ENCODE measurements at places on chromosomes 5 and 9.
A peak's percentile ranks its signal among the peaks of the same experiment; 100 is the strongest.

GRCh38 chr9:85909390-85909789, 31.6 kb upstream of the NAA35 start:
- no peak for DNase-seq

GRCh38 chr5:84861306-84861705, 476.6 kb upstream of the EDIL3 start:
- no peak for DNase-seq

GRCh38 chr9:105901514-105902109, 207.3 kb downstream of the TMEM38B start:
- DNase-seq = no peak

DNA sequence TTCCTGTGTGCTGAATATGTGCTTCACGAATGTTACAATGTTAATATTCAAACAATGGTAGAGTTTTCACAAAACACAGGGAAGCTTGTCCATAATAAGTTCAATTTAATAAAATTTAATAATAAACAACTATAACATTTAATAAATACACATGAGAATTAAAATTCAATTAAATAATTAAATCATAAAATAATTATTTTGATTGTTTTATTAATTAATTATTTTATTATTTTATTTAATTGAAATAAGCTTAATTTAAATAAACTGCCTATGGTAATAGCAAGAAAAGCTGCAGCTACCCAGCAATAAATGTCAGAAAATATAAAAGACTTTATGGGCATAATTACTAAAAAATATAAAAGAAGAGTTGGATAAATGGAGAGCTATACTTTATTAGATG, 149.0 kb upstream of the NFIB start:
- no peak for DNase-seq

- DNase-seq = no peak
Measured at GRCh38 chr5:59251627-59252026, 641.9 kb downstream of the PDE4D start.

GRCh38 chr5:133354323-133355185, 257.8 kb downstream of the FSTL4 start:
- DNase-seq = peak; percentile 10

DNA sequence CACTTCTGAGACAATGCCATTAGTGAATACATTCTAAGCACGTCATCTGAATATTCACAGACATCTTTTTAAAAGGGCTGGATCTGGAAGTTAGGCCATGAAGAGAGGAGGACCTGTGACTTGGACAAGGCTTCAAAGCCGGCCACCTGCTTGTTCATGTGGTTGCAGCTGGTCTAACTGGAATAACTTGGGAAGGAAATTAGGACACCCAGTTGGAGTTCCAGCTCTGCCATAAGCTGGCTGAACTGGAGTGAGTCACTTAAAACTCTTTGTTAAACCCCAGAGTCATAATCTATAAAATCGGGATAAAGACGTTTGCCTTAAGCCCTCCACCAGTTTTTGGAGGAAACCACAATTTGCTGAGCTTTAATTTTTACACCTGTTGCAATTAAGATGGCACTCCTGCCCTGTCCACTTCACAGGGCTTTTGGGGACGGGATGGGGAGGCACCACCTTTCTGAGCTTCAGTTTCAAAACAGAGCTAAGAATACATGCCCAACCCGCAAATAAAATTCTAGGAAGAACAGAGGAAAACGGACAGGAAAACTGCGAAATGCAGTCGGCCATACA, 536 bp upstream of the STX17 start:
- DNase-seq = no peak

DNA sequence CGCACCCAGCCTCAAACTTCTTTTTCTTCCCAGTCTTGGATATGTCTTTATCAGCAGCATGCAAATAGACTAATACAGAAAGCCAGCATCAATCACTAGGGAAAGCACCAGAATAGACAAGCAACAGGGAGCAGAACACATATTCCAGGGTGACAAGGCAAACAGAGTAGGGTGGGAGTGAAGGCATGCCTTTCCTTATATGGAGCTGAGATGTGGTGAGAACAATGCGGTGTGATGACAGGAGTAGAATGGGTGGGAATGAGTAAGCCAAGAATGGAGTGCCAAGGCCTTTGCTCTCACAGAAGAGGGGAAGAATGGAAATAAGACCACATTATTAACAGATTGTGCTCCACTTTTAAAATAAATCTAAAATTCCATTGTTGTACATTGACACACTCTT, 115.6 kb downstream of the CETN3 start:
- DNase-seq = no peak

- no peak for DNase-seq
Measured at GRCh38 chr9:70112981-70113380, 69.3 kb downstream of the MAMDC2 start.

DNA sequence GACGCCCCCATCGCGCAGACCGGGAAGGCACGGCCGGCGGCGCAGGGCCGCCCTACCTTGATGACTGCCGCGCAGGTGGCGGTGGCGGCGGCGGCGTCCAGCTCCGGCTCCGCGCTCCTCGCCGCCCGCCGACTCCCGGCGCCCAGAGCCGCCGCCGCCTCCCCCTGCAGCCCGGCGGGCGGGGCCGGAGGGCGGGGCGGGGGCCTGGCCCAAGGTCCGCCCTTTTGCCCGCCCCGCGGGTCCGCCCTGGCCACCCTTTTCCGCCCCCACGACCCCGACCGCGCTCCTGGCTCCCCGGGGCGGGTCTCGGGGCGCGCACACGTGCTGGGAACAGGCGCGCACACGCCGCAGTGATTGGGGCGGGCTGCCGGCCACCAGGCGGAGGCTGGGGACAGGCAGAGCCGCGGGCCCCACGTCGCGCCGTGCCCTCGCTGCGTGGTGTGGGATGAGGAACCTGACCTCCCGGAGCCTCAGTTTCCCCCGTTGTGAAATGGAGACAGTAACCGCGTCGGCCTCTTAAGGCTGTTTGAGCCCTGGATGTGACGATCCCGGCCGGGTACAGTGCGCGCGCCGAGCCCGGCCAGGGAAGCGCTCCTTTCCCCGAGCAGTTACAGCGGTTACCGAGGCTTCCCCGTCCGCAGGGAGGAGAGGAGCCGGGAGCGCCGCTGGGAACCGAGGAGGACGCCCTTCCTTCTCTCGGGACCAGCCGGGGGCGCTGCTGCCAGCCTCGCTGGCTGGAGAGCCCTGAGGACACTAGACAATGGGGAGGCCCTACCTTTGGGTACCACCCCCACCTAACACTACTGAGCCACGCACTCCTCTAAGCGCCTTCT, at the start of gene CORO2A:
TSS of gene CORO2A (minus strand) at position 135 of the 833 bp plus-strand sequence. CDS start 34,977 bp downstream, outside the sequence.
- DNase-seq = peak; percentile 81

DNA sequence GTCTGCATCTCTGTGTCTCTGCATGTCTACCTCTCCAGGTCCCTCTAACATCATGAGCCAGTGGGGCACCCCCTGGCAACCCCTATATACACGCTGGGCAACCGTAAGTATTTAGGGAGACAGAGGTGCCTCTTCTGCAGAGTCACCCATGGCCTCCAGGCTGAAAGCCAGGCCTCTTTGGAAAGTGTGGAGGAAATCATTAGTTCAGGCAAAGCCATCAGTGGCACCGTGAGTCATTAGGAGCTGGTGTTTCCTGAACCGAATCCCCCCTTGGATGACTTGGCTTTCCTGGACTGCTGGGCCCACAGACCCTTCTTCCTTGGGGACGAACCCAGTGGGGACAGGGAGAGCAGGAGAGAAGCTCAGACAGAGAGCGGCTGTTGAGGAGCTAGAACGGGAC, 174.8 kb downstream of the OLFM1 start:
- no peak for DNase-seq

GRCh38 chr5:107853696-107854095, 183.0 kb upstream of the EFNA5 start:
- DNase-seq = no peak

DNA sequence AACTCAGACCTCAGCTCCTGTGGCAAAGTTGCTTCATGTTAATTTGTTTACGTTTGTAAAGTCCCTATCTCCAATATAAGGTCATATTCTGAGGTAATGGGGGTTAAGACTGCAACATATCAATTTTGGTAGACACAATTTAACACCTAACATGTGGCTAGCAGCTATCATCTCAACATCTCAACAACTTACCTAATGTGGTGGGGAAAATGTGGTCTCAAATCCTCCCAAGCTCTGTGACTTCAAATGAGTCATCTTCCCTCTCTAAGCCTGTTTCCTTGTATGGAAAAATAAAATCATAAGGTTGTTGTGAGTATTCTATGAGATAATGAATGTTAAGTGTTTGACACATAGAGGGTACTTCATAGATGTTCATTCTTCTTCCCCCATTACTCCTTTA, 443.3 kb downstream of the CDK5RAP2 start:
- DNase-seq = no peak

DNA sequence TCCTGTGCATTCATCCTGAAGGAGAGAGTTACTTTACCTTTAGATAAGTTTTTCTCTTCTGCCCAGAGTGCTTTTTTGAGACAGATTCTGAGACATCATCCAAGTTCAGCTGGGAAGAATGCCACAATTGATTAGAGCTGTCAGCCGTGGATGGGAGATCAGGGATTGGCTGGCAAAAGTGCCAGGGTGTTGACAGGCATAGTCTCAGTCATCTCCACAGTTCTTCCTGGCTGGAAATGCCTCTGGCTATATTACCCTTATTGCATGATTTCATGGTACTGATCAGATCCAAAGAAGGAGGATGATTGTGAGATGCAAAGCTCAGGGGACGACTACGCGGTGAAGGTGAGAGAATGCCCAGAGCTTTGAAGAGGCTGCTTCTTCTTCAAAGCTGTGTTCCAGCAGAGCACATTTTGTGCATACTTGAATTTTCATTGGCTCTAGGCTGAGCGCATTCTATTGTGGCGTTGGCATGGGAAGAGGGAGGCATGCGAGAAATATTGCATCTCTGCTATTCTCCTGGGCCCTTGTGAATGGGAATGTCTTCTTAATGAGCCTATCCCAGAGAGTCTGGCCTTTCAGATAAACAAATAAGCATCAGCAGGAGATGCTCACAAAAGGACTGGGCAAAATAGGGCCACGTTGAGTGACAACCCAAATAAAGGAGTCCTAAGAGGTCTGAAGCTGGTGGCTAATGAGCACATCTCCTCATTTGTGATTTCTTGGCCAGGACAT, 82.1 kb downstream of the GRIA1 start:
- no peak for DNase-seq

DNA sequence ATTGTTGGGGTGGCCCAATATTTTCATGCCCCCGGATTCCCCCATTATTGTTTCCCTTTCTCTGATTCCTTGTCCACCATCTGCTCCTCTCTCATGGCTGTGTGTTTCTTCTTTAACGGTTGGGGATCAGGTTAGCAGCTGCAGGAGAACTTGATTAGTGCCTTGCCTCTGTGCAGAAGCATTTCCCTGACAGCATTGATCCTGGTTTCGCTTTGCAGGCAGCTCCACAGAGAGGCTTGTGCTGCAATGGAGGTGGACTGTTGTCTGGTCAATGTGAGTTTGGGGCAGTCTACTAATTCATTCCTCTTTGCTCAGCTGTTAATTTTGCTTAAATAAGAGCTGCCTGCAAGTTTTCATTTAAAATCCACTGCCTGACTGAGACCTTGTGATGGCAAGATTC, 32.5 kb upstream of the SSBP2 start:
- no peak for DNase-seq

DNA sequence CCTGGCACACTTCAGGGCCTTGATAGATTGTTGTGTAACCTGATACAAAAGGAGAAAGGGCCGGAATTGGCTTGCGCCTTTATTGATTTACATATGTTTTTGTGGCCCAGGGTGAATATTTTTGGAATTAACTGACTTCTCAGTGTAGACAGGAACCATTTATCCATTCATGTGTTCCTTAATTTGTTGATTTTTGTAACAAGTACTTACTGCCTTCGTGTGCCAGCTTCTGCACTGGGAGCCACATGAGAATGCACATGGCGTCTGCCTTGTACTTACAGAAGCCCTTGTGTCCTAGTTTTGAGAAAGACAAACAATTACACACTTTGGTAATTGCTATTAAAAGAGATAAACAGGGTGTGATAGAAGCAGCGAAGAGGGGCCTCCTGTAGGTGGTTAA, 26.4 kb downstream of the EHMT1 start:
- DNase-seq = no peak

DNA sequence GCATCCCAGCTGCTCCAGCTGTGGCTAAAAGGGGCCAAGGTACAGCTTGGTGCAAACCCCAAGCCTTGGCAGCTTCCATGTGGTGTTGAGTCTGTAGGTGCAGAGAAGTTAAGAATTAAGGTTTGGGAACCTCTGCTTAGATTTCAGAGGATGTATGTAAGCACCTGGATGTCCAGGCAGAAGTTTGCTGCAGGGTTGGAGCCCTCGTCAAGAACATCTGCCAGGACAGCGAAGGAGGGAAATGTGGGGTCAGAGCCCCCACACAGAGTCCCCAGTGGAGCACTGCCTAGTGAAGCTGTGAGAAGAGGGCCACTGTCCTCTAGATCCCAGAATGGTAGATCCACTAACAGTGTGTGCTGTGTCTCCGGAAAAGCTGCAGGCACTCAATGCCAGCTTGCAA, 236.2 kb upstream of the ADRA1B start:
- no peak for DNase-seq

- peak; percentile 84 for DNase-seq
Measured at GRCh38 chr5:180315762-180316212, 23.9 kb upstream of the MAPK9 start.

DNA sequence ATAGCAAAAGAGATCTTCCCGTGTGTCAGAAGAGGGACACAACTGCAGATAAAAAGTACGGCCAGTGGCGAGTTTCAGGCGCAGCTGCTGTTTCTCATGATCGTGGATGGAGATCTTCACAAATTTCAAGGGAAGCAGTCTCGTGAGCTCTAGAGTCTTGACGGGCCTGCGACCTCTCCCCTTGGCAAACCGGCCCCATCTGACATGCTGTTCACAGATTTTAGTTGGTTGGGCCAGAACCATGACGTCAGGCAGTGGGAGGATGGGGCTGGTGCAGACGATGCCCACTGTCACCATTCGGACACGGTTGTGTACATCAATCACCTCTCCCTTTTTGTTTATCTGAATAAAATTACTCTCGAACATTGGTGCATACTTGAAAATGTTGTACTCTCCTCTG, 396 bp downstream of the GARIN3 start:
- DNase-seq = peak; percentile 14

- no peak for DNase-seq
Measured at GRCh38 chr9:119917175-119917574, 547.9 kb upstream of the BRINP1 start.

DNA sequence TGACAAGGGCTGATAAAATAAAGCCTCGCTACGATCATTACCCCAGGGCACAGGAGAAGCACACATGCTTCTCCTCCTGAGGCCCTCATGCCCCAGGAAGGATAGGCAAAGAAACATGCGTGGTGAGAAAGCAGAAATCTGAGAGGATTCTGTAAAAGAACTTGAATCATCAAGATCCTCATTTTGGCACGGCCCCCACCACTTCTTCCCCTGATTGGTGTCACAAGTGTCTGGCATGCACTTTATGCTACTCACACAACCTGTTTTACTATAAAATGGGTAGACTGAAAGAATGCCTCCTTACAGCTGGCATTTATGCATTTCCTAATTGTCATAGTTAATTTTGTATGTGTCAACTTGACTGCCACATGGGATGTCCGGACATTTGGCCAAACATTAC, 32.1 kb downstream of the PCA3 start:
- no peak for DNase-seq

- DNase-seq = no peak
Measured at GRCh38 chr9:92538541-92538940, 2.8 kb upstream of the ECM2 start.

GRCh38 chr5:89047571-89047970, 164.6 kb upstream of the MEF2C start:
- DNase-seq = no peak

All from activated T-cell treated with anti-CD3 and anti-CD28 coated beads, Interleukin-2, amount 50 U/mL, for 48 hours (primary cell).